ENCODE measurements at places on chromosomes 3 and 15. TPM values are rescaled to one million over a fixed set of nuclear protein-coding genes. Genes with fewer than 3 reads are reported as not detected.

DNA sequence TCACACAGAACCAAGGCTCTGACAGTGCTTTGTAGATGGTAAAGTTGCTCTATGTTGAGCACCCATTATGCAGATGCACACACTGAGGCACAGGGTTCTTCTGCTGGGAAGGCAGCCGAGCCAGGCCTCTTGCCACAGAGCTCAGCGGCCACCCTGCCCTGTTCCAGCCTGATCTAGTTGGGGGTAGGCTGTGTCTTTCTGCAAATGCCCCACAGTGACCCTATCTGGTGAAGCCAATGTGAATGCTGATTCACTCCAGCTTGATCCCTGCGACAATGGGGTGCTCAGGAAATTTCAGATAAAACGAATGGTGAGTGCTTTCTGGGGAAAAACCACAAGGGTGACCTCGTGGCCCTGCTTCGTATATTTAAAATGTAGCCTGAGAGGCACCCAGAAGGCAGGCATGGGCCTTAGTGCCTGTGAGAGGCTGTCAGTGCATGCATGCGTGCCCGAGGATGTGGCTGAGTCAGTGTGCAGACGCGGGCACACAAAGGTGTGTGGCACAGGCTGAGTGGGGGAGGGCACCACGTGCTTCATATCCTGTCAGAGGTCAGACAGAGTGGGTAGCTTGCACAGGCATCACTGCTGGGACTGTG is 85.7 kb downstream of the ATP2B2 start:
- DNase-seq, result no peak

DNA sequence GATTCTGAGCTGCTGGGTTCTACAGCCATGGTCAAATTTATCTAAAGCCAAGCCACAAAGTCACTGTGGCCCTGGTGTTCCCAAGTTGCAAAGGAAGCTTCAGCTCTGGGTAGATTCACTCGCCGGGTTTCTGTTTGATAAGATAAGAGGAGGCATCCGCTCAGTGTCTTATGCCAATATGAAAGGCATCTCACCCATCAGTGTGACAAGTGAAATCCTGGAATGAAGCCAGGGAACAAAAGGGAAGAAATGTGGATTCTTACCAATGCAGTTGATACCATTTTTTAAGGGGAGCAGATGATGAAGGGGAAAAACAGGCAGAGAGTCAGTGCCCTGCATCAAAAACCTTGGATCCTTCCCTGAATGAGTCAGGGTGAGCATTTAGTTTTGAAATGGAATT is 2.8 kb upstream of the CPNE4 start:
- DNase-seq, result no peak

GRCh38 chr3:60403866-60404265 is 847.4 kb downstream of the FHIT start:
- DNase-seq, result no peak

- DNase-seq, result peak; percentile 49
These were observed 41.5 kb downstream of the MUC4 start for GRCh38 chr3:195770081-195770840.

DNA sequence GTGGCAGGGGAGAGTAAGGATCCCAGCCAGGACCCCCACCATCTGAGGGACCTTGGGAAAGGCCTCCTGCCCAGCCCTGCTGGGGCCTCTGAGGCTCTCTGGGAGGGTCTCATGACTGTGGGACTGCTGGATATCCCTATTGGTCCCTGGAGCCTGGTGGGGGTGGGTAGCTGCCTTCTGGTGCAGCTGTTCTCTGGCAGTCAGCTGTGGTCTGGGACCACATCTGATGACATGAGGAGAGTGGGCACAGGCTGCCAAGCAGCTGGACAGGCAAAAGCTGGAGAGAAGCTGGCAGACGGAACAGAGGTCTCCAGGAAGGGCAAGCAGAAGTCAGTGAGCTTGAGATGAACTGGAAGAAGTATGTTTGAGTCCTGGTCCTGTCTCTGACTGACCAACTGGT is 22.4 kb downstream of the PLEKHO2 start:
- no peak for DNase-seq

- no peak for DNase-seq
These were observed 601.9 kb upstream of the TGFBR2 start for GRCh38 chr3:30004481-30004880.

DNA sequence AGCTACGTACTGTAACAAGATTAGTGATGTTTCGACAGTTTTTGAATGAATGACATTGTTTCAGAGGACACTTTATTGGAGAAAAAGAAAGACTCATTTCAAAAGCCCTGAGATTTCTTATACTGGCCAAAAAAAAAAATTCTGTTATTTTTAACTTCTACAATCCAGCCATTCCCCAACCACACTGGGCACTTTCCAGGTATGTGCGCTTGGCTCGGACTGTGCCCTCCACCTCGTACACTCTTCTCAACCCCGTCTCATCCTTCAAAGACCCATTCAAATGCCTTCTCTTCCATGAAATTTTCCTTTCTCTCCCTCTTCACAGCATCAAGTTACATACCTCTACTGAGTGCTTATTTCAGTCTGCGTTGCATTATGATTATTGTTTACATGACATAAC is 328.5 kb upstream of the SOX2 start:
- no peak for DNase-seq

The STRIT1 gene
- not detected for total RNA-seq

The TP63 gene
- total RNA-seq, result under 0.01 TPM

The SV2B gene
- total RNA-seq, result 3.1 TPM

The B3GNT5 gene
- total RNA-seq, result 4.2 TPM

The SI gene
- total RNA-seq, result not detected

The THAP10 gene
- 1.1 TPM for total RNA-seq

The SHC4 gene
- 3.0 TPM for total RNA-seq

Measured in sigmoid colon (tissue), 7 donors.